Activated naive CD4-positive, alpha-beta T cell treated with anti-CD3 and anti-CD28 coated beads, Interleukin-2, amount 50 U/mL, for 72 hours (primary cell): ENCODE measurements at places on chromosomes 5 and 9. TPM values are rescaled to one million over a fixed set of nuclear protein-coding genes. Genes with fewer than 3 reads are reported as not detected.

The SNCB gene
- 1.2 TPM for total RNA-seq

The CAMK4 gene
- 39.0 TPM for total RNA-seq

GRCh38 chr9:92385477-92385876 lies 18.9 kb downstream of the OGN start:
- no peak for DNase-seq

- no peak for DNase-seq
Measured at GRCh38 chr5:96110300-96110699, 148.6 kb upstream of the ELL2 start.

DNA sequence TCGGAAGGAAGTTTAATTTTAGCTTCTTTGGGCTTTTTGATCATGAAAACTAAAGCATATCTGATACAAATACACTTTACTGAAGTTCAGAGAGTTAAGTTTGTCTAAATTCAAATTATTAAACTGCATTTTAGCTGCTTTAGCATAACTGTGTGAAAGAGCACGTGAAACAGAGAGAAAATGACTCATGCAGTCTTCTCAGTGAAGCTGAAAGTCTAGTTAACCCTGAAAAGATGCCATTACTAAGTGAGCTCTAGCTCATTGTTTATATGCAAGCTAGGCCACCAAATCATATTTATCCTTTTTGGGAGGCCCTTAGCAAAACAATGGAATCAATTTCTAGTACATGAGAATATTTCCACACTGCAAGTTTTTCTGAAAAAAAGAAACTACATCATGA lies 27.6 kb downstream of the TPD52L3 start:
- no peak for DNase-seq

GRCh38 chr5:166726406-166726805 lies 1565.0 kb upstream of the WWC1 start:
- no peak for DNase-seq

DNA sequence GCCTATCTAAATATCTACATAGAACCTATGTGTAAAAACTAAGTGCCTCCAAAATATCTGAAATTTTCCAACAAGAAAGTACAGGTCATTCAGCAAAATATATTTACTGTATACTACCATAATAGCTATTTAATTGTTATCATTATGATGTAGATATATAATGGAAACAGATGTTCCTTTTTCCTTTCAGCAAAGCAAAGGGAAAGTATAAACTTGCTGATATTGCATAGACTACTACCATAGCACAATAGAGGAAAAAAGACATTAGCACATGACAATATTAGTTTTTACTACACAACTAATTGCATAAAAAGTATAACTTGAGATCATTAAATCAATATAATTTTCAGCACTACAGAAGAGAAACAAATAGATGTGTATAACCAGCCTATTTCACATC lies 14.9 kb downstream of the NR2F1-AS1 start:
- no peak for DNase-seq

DNA sequence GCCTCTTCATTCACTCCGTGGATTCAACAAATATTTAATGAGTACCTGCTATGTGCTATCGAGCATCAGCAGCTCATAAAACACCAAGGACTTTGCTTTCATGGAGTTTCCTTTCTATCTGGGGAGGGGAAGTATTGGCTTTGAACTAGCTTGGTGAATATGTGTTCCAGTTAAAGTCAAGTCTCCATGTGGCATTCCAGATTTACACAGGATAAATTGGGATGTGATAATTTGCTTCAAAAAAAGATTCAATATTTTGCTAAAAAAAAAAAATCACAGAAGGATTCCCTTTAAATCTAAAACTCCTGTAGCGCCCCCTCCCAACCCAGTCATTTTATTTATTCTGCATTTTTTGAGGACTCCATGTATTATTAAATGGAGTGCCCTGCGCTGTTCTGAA lies 346.3 kb upstream of the SLC30A5 start:
- no peak for DNase-seq

DNA sequence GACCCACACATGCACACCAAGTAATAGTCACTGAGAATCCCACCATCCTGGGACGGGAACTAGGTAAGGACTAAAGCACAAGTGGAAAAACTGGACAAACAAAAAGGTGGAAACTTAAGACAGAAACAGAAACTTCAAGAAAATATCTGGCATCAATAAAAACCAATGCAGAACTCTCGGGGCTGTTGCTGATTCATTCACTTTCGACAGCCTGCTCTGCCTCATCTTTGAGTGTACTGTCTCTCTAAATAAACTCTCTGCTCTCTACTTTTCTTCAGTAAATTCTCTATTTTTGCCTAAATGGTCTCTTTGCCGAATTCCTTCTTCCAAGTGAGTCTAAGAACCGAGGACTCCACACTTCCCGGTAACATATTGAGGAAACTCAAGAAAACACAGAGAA lies 116.9 kb downstream of the CDH9 start:
- DNase-seq = no peak

DNA sequence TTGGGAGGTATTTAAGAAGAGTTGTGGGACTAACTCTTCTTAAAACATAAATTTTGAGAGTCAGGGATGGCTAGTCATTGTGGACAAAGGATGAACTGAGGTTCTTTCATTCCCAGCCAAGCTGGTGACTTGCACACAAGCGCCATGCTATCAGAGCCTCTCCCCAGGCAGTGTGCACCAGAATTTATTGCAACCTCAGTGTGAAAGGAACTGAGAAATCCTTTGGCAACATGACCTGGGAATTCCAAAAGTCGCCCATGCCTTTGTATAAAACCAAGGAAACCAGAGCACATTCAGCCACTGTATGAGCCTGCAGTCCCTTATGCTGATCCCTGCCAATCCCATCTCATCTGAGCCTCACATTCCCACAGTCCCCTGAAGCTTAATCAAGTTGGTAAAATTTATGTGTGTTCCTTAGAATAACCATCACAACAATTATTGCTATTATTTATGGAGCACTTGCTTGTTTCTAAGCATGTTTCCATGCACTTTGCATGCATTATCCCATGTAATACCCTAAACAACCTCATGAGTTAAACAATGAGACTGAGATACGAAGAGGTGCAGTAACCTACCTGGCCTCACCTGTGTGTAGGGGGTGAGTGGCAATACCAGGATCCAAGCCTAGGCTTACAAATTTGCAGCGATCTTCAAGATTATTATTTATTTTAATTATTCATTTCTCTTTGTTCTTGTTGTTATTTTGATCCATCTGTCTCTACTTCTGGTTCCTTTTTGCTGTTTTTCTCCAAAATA lies 116.4 kb downstream of the NTRK2 start:
- no peak for DNase-seq

DNA sequence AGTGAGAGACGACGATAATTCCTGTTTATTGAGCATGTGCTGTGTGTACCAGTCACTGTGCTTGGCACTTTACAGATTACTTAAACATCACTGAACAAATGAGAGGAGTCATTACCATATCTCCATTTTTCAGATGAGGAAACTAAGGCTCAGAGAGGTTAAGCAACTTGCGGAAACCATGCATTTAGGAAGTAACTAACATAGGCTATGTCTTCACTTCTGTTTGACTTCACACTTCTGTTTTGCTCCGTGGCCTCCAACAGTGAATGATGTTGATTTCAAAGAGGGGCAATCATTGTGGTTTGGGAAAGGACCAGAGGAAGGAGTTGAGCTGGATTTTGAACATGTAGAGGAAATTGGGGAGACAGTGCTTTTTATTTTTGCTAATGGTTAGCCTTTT lies 16.7 kb downstream of the GCNT1 start:
- no peak for DNase-seq

GRCh38 chr5:151098768-151099121 lies 17.9 kb upstream of the TNIP1 start:
- no peak for DNase-seq

DNA sequence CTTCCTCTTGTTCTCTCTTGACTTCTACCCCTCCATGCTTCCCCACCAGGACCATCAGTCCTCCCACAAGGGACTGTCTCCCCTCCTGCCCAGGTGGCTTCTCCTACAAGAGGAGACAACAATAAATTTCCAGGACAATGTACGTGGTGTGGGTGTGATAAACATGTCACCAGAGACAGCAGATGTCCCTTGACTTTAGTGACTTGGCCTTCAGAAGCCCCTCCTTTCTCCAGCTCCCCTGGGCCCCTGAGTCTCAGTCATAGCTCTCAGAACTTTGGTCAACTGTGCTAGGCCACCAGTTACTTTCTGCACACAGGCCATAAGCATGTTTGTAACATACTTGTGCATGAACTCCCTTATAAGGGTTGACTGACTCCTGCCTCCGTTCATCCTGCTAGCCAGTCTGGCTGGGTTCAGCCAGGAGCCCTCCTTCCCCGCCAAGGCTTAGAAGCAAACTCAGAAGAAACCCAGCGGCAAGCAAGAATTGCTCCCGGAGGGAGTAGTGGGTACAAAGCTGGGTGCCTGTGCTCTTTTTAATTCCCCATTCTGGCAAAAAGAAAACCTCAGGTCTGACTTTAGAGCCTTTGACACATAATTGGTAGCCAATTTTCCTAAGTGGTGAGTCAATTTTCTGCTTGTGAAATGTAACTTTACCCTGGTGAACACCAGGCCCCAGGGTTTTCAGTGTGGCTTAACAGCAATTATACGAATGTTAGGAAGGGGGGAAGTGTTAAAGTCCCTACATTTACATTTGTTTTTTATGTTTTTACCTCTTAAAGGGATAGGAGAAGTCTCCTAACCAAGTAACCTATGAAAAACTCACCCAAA lies 49.2 kb downstream of the EBF1 start:
- DNase-seq = no peak

DNA sequence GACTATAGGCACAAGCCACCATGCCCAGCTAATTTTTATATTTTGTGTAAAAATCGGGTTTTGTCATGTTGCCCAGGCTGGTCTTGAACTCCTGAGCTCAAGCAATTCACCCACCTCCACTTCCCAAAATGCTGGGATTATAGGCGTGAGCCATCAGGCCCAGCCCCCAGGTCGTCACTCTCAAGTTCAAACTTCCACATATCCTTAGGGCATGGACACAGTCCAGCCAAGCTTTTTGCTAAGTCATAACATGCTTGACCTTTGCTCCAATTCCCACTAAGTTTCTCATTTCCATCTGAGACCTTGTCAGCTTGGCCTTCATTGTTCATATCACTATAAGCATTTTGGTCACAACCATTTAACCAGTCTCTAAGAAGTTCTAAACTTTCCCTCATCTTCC lies 43.9 kb upstream of the ARAP3 start:
- DNase-seq = no peak

DNA sequence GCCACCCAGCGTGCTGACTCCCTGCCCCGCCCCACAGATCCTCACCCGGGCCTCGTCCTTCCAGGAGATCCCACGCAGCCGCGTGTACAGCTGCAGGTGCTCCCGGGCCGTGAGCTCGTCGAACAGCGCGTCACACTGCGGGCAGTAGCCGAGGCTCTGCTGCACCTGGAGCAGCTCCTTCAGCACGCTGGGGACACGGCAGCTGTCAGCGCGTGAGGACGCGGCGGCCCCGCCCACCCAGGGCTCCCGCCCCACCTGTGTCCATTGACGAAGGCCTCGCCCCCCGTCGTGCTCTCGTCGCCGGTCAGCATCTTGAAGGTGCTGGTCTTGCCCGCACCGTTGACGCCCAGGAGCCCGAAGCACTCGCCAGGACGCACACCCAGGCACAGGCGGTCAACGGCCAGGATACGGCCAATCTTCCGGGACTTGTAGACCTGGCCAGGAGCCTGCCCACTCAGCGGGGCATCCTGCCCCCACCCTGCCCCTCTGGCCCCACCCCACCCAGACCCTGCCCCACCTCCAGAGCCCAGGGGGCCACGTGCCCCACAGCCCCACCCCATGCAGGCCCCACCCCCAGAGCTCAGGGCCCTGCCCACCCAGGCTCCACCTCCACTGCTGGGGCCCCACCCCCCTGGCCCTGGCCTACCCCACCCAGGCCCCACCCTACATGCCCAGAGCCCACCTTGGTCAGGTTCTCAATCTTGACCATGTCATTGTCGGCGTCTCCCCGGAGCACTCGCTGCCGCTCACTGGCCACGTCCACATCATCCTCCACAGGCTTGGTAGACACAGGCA lies 13.8 kb upstream of the CLIC3 start:
- no peak for DNase-seq

DNA sequence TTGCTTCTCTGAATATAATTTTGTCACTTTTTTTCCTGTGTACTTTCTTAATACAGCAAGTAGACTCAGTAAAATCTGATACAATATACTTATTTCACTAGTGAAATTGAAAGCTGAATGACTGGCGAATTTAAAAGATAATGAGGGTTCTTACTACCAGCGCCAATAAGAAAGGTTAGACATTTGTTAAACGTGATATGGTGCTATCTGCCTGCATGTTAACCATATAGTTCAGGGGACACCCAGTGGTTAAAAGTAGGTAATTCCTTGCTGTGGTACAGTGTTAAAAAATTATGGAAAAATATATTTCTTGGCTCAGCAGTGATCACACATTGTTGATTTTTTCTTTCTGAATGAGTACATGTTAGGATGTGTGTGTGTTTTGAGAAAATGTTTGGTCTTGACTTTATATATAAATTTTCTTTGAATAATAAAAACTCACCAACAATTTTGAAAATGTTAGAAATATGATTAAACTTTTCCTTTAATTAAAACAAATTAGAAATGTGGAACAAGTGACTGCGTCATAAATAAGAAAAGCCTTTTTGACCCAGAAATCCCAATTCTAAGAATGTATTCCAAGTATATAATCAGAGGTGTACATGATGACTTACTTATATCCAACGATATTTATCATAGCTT lies 25.8 kb downstream of the CAST start:
- no peak for DNase-seq
